Large intestine (tissue), 12 donors: ENCODE measurements at places on chromosomes 7 and 10.

DNA sequence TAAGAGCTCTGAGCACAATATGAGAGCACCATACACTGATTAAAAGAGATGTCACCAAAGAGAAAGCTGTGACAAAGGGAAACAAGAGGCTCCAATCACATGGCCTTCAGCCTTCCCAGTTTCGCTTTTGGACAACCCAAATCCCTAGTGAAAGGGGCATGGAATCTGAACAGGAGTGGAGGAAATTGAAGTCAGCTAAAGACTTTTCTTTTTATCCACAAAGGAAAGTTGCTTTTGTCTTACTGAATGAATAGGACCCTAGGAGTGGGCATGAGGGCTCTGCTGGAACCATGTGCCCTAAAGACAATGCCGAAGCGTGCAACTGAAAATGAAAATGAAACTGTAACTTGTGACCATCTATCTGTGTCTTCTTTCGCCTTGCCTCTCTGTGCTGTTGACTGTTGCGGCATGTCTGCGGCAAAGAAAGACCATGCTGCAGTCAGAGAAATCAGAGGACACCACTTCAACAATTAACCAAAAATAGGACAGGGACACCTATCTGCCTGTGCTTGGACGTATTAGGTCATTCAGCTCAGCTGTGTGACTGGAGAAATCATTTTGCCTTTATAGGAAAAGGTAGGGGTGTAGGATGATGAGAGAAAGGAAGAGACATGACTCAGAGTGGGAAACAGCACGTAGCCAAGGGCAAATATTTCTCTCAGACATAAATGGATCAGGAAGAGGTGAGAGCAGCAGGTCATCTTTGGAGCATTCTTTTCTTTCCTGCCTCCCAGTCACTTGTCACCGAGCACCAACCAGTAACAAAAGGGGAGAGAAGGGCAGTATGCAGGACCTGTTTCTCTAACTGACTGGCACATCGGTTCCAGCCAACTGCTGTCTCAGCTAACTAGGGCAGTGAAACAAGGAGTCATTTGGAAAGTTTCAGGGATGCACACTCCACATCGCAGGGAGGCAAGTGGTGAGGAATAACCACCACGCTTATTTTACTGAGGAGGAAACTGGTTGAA lies 12.3 kb downstream of the CAV2 start:
- peak; percentile 45 for DNase-seq

GRCh38 chr7:154546946-154547587 lies 455.9 kb downstream of the PAXIP1 start:
- no peak for DNase-seq

- DNase-seq, result no peak
Measured at GRCh38 chr10:97277551-97277950, 14.9 kb downstream of the ARHGAP19 start.

- DNase-seq, result no peak
Measured at GRCh38 chr7:29408841-29409243, 154.8 kb upstream of the PRR15 start.

DNA sequence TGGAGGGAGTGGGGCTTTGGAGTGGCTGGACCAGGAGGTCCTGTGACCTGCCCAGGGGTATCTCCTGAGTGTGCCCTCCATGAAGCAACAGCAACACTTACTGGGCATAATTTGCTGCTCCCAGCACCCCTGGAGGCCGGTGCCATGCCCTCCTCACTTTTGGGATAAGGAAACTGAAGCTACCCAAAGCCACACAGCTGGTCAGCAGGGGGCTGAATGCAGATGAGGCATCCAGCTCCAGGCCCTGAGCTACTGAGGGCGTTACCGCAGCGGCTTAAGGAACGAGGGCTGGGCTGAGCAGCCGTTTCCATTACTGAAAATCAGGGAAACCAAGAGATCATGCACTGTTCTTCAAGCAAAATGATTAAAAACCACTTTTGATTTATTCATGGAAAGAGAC lies 408.9 kb downstream of the GLRX3 start:
- DNase-seq, result no peak
